Smooth muscle cell of the umbilical artery (primary cell): ENCODE measurements at places on chromosomes 7 and 10. TPM values are rescaled to one million over a fixed set of nuclear protein-coding genes. Genes with fewer than 3 reads are reported as not detected.

Gene DNAJC12
- 5.1 and 13.1 TPM in 2 replicates for total RNA-seq

Gene GPC2
- total RNA-seq = 3.9 and 6.0 TPM in 2 replicates

Gene WEE2
- total RNA-seq = not detected in 2 replicates

Gene NAT16
- total RNA-seq = not detected in 2 replicates

Gene VAX1
- total RNA-seq = not detected in 2 replicates

Gene PGAM2
- total RNA-seq = not detected in 2 replicates

Gene ZNF398
- 6.8 and 9.4 TPM in 2 replicates for total RNA-seq

Gene TBL2
- 114 and 120 TPM in 2 replicates for total RNA-seq

Gene RTKN2
- total RNA-seq = 0.89 and 2.1 TPM in 2 replicates

Gene ANKRD22
- not detected in 2 replicates for total RNA-seq

Gene NUTM2A
- total RNA-seq = 0.30 and 0.37 TPM in 2 replicates

Gene ASCC1
- total RNA-seq = 27.8 and 31.5 TPM in 2 replicates

Gene SHTN1
- 1.5 and 2.9 TPM in 2 replicates for total RNA-seq

Gene PNPLA8
- total RNA-seq = 43.1 and 47.4 TPM in 2 replicates

Gene SLC13A1
- not detected in 2 replicates for total RNA-seq

Gene PVRIG
- not detected in 2 replicates for total RNA-seq

Gene TRDMT1
- 3.3 and 4.7 TPM in 2 replicates for total RNA-seq

Gene PRR15
- total RNA-seq = under 0.01 and 1.2 TPM in 2 replicates

Gene BRAF
- total RNA-seq = 16.3 and 26.2 TPM in 2 replicates

Gene UPF2
- 14.8 and 28.4 TPM in 2 replicates for total RNA-seq

Gene PITRM1
- total RNA-seq = 51.7 and 109 TPM in 2 replicates
